ENCODE measurements at places on chromosomes 2 and 18.
A peak's percentile ranks its signal among the peaks of the same experiment; 100 is the strongest.

GRCh38 chr2:67851956-67852824 is 210.6 kb downstream of the C1D start:
- no peak for DNase-seq

DNA sequence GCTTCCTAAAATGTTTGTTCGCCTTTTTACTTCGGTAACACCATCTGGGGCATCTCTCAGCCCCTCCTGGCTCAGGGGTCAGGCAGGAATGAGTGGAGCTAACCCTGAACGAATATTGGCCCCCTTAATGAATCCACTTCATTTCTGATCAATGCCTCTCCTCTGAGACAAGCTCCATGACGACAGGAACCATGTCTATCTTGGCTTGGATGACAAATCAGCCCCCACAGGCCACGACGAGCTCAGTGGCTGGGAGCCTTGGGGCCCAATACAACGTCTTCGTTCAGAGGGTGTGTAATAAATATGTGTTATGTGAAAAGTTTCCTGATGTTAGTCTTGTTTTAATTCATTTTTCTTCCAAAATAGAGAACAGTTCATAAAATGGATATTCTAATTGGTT is 133.0 kb downstream of the COL6A3 start:
- no peak for DNase-seq

DNA sequence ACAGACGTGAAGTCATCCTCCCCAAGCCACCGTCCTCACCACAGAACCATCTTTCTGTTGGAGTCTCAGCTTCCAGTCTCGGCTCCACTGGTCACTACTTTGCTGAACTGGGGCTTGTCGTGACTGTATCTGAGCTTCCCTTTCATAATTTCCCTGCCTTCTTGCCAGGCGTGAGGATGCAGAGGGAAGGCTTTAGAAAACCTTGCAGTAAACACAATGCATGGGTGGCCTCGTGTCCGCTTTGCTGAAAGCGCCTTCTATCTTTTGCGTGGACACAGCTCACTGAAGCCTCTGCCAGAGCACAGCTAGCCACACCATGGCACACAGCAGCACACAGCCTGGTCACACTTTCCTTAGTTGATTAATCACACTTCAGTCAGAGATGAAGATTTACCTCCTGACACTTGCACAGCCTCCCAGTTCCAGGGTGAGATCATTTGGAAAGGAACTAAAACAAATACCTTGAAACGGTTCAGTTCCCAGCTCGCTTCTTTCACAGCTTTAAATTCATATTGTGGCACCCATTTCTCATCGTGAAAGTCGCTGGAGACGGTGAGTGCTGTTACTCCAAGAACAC is 2.8 kb upstream of the GPR45 start:
- DNase-seq, result no peak

GRCh38 chr18:23772327-23773024 is 83.2 kb downstream of the LAMA3 start:
- no peak for DNase-seq

GRCh38 chr18:44651478-44651877 is 29.2 kb upstream of the SETBP1 start:
- DNase-seq, result no peak

DNA sequence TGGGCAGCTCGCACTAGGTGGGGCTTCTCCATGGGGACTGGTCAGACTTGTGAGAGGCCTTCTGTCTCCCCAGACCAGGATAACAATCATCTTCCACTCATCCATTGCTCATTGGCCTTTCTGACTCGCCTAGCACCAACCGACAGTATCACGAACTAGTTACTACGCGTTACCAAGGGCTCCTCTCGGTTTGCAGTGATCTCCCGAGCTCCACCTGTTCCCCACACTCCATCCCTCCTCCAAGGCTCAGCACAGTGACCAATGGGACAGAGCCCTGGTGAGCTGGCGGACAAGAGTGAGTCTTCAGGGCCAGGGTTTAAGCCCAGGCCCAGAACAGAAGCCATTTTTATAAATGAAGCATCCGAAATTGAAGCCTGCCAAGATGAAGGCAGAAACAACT is 42.8 kb upstream of the SMAD7 start:
- no peak for DNase-seq

DNA sequence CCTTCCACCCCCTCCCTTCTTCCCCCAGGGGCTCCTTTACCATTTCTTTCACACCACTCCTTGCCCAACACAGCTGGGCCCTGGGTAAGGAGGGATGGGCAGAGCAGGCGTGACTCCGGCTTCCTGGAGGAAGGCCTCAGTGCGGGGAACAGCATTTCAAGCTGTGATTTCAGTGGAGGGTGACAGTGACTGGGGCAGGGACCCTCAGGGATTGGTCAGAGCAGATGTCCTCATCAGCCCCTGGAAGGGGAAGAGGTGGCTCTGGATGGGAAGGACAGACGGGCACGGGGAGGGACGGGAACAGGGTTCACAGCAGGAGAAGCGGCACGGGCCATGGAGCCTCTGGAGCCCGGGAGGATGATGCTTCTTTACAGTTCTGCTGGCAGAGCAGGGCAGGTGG is 130.8 kb upstream of the TWIST2 start:
- no peak for DNase-seq

GRCh38 chr2:230134496-230135129 is 65.9 kb upstream of the SLC16A14 start:
- no peak for DNase-seq

DNA sequence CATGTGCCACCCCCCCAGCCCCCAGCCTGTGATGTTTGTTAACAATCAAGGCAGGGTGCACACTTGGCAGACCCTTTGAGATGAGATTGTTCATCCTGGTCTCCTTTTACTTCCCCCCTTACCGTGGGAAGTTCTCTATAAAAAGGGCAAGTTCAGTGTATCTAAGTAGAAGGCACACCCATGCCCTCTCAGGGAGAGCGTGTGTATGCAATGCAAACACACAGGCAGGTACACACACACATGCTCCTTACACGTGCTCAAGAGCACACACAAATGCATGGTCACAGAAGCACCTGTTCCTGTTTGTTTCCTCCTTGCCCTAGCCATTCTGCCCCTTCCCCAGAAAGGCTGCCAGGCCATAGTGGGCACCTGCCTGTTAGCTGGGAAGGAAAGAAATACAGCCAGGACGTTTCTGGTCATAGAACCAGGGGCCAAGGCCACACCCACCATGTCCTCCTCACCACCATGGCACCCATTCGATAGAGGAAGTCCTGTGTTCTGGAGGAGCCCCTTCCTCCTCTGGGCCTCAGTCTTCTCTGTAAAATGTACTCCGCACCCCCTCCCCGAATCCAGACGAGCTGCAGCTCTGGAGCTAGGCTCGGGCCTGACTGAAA is 3.1 kb downstream of the ATOH8 start:
- no peak for DNase-seq

GRCh38 chr2:240149943-240150784 is 9.7 kb upstream of the OTOS start:
- DNase-seq, result peak; percentile 7
